Left forelimb (tissue), 1 donor: ENCODE measurements at places on chromosomes 16 and 17.

DNA sequence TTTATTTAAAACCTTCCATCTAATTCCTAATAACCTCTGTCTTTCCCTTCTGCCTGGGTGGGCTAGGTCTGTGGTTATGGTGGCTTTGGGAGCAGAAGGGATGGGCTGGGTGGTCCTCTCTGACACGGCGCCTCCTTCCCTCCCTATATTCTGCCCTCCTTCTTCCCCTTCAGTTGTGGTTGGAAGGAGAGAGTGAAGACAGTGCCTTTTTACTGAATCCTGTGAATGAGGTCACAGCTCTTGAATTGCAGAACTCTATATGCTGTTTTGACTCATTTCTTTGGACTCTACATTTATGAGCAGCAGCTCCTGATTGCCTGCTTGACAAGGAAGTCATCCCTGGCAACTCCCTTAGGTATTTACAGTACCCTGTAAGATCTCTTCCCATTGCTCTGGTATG is 256.0 kb upstream of the ELAC2 start:
- DNase-seq: no peak

- no peak for DNase-seq
Measured at GRCh38 chr16:11252482-11252931, 3.5 kb downstream of the SOCS1 start.

DNA sequence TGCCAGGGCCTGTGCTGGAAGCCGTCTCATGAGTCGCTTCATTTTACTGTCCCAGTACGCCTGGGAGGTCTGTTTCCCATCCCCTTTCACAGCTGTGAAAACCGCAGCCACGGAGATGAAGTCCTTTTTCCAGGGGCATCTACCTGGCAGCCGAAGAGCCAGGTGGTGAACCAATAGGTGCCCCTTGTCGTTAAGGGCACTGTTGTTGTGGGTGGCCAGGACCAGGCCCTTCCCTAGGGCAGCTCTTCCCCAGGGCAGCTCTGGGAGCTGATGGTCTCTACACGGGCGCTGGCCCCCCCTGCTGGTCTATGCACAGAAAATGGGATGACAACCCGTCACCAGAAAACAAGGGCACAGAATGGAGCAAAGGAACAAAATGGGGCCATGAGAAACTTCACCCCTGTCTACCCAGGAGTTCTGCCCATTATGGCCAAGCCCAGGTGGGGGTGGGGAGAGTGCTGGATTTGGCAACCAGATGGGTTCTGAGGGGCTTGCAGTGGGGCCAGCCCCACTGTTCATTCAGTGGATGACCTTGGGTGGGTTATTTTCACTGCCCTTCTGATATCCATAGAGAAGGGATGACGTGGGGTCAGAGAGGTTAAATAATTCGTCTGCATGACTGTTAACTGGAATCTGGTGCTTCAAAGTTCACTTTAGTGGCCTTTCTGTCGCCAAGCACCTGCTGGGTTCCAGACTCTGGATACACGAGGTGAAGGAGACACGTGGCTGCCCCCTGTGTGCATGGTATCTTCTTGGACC is 11.5 kb downstream of the RMI2 start:
- DNase-seq: peak; percentile 68

GRCh38 chr16:4936181-4936990 is 562 bp downstream of the PPL start:
- DNase-seq: no peak

DNA sequence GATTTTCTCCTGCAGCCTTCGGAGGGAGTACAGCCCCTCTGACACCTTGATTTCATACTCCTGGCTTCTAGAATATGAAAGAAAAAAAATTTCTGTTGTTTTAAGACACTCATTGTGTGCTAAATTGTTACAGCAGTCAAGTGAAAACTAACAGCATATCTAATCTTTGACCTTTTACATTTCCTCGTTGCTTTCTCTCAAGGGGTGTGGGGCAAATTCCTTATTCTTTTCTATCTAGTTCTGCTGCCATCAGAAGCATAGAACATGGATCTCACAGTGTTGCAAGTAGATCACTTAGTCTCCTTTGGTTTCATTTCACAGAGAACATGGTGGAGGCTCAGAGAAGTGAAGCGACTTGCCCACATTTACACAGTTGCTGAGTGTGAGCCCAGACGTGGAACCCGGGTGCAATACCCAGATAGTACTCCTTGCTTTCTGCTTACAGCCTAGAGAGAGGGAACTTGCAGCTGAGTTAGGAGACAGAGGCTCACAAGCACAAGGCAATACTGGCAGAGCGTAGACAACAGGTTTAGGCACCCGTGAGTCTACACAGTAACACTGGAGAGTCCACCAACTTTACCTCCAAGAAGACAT is 28.7 kb upstream of the MMD start:
- no peak for DNase-seq

GRCh38 chr16:86850670-86851069 is 272.3 kb downstream of the FOXL1 start:
- DNase-seq: no peak

GRCh38 chr17:27224526-27225315 is 69.2 kb upstream of the WSB1 start:
- DNase-seq: no peak

GRCh38 chr17:66310528-66311148 is 8.2 kb downstream of the PRKCA start:
- DNase-seq: no peak

DNA sequence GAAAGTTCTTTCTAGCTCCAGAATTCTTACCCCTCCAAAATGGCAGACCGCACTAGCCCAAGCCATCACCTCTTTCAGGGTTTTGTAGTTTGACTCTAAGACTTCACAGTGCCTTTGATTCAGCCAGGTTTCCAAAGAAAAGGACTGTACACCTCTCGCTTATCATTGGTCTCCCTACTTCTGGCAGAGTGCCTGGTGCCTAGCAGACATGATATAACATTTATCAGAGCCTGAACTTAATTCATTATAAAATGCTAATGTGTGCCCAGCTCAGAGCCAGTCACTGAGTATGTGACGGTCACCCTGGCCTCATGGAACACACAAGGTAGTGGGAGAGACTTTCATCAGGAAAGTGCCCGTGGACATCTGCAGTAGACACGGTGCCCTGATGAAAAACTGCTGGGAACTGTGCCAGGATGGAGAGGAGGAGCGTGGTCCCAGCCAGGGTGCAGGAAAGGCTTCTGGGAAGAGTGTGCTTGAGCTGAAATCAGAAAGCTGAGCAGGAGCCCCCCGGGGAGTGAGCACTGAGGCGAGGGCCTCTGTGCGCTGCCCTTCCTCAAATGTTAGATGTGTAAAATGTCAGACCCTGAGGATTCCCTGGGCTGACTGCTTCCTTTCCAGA is 34.3 kb upstream of the LGALS9 start:
- DNase-seq: no peak

DNA sequence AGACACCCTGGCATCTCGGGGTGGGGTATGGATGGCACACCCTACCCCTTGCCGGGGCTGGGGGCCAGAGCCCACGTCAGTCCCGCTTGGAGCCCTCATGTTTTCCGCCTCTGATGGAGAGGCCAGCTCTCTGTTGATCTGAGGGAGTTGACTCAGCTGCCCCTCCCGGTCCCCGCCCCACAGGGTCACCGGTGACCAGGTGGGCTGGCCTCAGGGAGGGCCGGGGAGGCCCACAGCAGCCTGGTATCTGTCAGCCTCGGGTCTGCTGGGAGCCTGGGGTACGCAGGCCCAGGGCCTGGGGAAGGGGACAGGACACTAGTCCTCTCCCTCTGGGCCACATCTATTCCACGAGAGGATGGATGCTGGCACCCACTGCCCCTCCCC is 109.5 kb upstream of the CIBAR2 start:
- DNase-seq: no peak
